Esophagus squamous epithelium (tissue), 5 donors: ENCODE measurements at places on chromosomes 16 and 17. TPM values are rescaled to one million over a fixed set of nuclear protein-coding genes. Genes with fewer than 3 reads are reported as not detected.
A peak's percentile ranks its signal among the peaks of the same experiment; 100 is the strongest.

Gene NPIPA7
- total RNA-seq = 8.5 TPM

Gene HBA2
- not detected for total RNA-seq

Gene CES3
- 5.0 TPM for total RNA-seq

Gene SLC12A3
- total RNA-seq = not detected

Gene CDH13
- total RNA-seq = 31.9 TPM

Gene CDRT4
- total RNA-seq = 3.2 TPM

Gene DYNLRB2
- total RNA-seq = not detected

Gene OMG
- total RNA-seq = not detected

GRCh38 chr16:11020792-11021551 is 76.6 kb downstream of the CLEC16A start:
- H3K27me3 ChIP-seq = no peaks in the 10 kb centered on the region
- no peak overlapping the region for H3K27ac ChIP-seq
- H3K4me1 ChIP-seq = peaks cover 9% of the 10 kb centered on the region
- H3K36me3 ChIP-seq = peaks cover under 1% of the 10 kb centered on the region

DNA sequence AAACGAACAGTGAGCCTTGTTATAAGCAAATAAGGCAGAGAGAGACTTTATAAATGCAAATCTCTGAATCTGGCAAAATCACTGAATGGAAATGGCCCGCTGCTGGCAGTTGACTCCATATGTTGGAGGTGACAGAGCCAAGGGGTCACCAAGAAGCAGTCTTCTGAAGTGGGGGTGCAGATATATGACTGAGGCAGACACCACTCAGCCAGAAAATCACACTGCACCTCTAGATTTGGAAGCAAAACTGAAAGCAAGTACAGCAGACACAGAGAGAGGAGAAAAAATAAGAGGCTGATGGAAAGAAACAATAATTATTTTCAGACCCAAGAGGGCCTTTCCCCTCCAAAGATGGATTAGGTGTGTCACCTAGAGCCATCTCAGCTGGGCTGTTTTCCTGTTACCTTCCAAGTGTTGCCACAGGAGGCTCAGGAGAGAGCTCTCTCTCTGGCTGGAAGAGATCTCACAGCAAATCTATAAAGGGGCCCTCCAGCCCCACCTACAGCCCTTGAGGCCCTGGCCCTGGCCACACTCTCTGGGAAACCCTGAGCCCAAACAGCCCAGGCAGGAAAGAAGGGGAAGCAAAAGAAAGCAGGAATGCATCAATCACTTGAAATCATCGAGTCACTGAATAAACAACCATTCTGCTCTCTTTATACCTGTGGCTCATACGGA is 585.1 kb upstream of the PSMD7 start:
- H3K36me3 ChIP-seq = no peaks in the 10 kb centered on the region
- H3K4me3 ChIP-seq = no peak overlapping the region
- no peak overlapping the region for H3K27ac ChIP-seq
- DNase-seq = no peak

DNA sequence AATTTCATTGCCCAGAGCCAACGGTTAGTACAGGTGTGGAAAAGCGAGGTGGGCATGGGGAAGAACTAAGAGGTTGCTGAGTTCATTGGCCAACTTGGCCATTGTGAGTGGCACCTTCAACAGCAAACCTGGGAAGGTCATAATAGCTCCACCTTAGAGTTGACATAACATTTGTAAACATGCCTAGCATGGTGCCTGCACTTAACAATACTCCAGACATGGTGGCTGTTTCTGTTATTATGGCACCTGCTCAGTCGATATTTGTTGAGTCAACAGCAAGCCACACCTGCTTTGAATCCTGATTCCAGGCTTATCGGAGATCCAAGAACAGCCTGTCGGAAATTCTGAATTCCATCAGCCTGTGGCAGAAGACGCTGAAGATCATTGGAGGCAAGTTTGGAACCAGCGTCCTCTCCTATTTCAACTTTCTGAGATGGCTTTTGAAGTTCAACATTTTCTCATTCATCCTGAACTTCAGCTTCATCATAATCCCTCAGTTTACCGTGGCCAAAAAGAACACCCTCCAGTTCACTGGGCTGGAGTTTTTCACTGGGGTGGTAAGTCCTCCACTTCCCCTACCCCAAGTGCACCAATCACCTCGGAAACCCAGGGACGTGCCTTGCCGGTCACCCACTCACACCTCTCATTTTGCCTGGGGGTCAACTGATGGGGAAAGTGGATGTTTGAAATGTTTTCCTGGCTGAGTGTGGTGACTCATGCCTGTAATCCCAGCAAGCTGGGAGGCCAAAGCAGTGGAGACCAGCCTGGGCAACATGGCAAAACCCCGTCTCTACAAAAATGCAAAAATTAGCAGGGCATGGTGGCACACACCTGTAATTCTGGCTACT is 46.0 kb downstream of the TMC5 start:
- no peaks in the 10 kb centered on the region for H3K4me1 ChIP-seq
- H3K27ac ChIP-seq = no peak overlapping the region
- no peak overlapping the region for H3K4me3 ChIP-seq
- H3K27me3 ChIP-seq = no peaks in the 10 kb centered on the region
- no peaks in the 10 kb centered on the region for H3K36me3 ChIP-seq
- DNase-seq = no peak

DNA sequence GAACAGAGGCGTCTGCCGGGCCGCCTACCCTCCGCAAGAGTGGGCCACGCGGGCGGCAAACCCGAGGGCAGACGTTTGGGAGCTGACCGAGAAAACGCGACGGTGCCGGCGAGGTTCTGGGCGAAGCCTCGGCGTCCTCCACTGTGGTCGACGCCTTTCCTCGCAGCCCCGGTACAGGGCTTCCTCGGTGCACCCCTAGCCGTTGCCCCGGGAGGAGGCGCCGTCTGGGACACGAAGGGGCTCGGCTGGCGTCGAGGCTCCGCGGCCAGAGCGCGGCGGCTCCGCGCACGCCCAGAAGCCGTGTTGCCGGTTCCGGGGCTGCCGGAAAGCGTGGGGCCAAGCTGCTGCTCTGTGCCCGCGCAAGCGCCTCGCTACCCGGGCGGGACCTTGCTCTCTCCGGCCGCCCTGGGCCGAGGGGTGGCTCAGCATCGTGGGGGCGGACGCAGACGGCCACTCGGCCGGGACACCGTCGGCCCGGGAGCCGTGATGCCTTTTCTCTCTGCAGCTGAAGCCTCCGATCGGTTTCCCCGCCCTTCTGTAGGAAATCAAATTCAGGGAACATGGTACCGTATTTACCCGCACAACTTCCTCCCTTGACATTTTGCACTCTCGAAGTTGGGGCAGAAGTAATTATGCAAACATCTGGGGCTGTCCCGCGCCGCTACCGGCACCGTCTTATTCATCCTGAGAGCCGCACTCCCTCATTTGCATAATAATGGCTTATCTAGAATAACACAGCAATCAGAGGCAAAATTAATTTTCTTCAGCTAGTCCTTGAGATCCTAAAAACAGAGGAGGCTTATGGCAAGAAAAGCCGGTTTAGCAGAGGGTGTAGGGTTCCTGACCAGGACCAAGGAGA is 7.3 kb upstream of the CBX8 start:
- DNase-seq = no peak
- peak overlapping the region; percentile 52 for H3K4me3 ChIP-seq
- no peaks in the 10 kb centered on the region for H3K36me3 ChIP-seq
- H3K27ac ChIP-seq = no peak overlapping the region
- peaks cover 40% of the 10 kb centered on the region for H3K4me1 ChIP-seq
- peaks cover 88% of the 10 kb centered on the region for H3K27me3 ChIP-seq

DNA sequence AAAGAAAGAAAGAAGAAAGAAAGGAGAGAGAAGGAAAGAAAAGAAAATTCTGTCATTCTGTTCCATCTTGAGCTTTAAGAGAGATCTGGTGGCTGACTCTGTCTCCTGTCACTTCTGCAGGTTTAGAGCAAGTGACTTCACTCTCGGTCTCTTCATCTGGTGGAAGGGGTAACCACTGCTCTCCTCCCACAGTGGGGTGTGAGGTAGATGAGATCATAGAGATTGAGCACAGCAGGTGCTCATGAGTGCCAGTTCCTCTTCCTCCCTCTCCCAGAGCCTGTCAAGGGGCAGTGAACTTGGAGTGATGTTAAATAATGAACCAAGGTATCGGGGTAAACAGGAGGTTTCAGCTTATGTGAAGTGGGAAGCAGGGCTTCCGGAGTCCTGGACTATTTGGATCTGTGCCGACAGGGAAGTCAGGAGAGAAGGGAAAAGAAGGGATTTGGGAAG is 47.7 kb downstream of the BEAN1 start:
- peaks cover 30% of the 10 kb centered on the region for H3K4me1 ChIP-seq
- no peak overlapping the region for H3K4me3 ChIP-seq
- no peaks in the 10 kb centered on the region for H3K36me3 ChIP-seq
- H3K27ac ChIP-seq = no peak overlapping the region
- no peak for DNase-seq

DNA sequence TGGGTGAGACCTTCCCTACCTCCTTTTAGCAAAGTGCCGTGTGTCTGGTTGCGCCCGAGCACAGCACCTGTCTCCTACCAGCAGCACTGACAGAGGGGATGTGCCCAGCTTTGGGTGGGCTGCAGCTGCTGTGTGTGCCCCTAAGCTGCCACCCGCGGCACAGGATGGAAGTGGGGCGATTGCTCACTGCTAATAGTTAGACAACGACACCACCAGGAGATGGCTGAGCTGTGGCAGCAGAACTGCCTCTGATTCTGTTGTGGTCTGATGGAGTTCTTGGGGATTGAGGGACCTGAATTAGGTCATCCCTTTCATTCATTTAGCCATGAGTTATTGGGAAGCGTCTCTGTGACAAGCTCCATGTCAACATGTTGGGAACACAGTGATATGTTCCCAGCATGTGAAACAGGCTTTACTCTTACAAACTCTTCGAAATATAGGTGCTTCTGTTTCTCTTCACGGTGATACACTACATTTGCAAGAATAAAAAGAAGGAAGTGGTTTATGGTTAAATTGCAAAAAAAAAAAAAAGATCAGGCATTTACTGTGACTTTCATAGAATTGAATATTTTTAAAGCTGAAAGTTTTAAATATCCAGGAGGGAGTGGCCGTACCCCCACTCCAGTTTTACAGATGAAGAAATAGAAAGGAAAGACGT is 184.4 kb downstream of the MAF start:
- H3K27ac ChIP-seq = no peak overlapping the region
- H3K36me3 ChIP-seq = no peaks in the 10 kb centered on the region
- DNase-seq = no peak
- no peak overlapping the region for H3K4me3 ChIP-seq

GRCh38 chr17:74009056-74009625 is 194.3 kb upstream of the RPL38 start:
- no peaks in the 10 kb centered on the region for H3K4me1 ChIP-seq
- no peak for DNase-seq
- no peaks in the 10 kb centered on the region for H3K36me3 ChIP-seq
- H3K4me3 ChIP-seq = no peak overlapping the region
- H3K27me3 ChIP-seq = peaks cover 94% of the 10 kb centered on the region

DNA sequence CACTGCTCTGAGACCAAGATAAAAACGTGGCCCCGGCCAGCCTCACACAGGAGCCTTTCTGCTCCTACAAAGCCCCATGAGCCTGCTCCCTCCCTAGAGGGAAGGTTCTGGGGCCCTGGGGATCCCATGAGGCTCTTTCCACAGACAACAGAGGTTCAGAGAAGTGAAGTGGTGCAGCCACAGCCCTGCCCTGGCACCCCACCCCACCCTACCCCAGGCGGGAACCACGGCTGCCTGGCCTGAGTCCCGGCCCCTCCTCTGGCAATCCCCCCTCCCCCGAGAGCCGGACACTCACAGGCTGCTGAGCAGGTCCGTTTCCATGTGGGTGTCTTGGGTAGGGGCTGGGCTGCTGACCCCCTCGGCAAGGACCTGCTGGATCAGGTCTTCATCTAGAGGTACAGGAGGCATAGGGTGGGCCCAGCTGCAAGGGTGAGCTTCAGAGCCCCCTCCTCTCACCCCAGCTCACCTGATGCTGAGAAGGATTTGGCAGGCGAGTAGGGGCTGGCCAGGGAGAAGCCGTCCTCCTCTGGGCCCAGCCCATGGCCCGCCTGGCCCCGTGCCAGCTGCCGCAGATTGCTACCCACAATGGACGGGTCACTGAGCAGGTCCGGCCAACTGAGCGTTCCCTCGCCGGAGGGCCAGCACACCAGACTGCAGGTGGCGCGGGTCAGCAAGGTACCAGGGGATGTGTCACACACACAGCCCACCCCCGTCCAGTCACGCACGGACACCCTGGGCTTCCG is 38.7 kb downstream of the PKD1 start:
- no peak overlapping the region for H3K27ac ChIP-seq
- no peaks in the 10 kb centered on the region for H3K27me3 ChIP-seq
- no peak overlapping the region for H3K4me3 ChIP-seq
- no peak for DNase-seq
- H3K36me3 ChIP-seq = peaks cover 46% of the 10 kb centered on the region
- peaks cover 1% of the 10 kb centered on the region for H3K4me1 ChIP-seq

DNA sequence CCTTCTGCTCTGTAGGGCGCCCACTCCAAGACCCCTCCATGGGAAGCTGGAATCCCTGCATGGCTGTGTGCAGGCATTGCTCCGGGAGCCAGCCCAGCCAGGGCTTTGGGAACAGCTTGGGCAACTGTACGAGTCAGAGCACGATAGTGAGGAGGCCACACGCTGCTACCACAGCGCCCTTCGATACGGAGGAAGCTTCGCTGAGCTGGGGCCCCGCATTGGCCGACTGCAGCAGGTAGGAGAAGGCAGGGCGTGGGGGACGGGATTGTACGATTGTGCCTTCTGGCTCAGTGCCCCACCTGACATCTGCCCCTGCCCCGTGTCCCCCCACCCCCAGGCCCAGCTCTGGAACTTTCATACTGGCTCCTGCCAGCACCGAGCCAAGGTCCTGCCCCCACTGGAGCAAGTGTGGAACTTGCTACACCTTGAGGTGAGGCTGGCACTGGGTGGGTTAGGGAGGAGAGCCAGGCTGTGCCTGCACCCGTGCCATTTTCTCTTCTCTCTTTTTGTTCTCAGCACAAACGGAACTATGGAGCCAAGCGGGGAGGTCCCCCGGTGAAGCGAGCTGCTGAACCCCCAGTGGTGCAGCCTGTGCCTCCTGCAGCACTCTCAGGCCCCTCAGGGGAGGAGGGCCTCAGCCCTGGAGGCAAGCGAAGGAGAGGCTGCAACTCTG is 8.7 kb upstream of the TMEM88 start:
- H3K36me3 ChIP-seq = peaks cover 44% of the 10 kb centered on the region
- peaks cover 14% of the 10 kb centered on the region for H3K4me1 ChIP-seq
- no peak for DNase-seq
- H3K27me3 ChIP-seq = no peaks in the 10 kb centered on the region

- H3K27me3 ChIP-seq = no peaks in the 10 kb centered on the region
- H3K4me1 ChIP-seq = no peaks in the 10 kb centered on the region
- no peak for DNase-seq
- no peaks in the 10 kb centered on the region for H3K36me3 ChIP-seq
- no peak overlapping the region for H3K4me3 ChIP-seq
Observed at GRCh38 chr16:66206363-66206762, 160.1 kb upstream of the CDH5 start.

GRCh38 chr17:69451416-69452394 is 37.2 kb downstream of the MAP2K6 start:
- H3K4me3 ChIP-seq = no peak overlapping the region
- H3K36me3 ChIP-seq = no peaks in the 10 kb centered on the region
- H3K4me1 ChIP-seq = no peaks in the 10 kb centered on the region

- no peak for DNase-seq
- peaks cover 9% of the 10 kb centered on the region for H3K4me1 ChIP-seq
- peaks cover 6% of the 10 kb centered on the region for H3K27me3 ChIP-seq
- no peak overlapping the region for H3K4me3 ChIP-seq
Observed at GRCh38 chr16:86387468-86388440, 122.6 kb upstream of the FOXF1 start.
